ENCODE measurements at places on chromosomes 2 and 18.

DNA sequence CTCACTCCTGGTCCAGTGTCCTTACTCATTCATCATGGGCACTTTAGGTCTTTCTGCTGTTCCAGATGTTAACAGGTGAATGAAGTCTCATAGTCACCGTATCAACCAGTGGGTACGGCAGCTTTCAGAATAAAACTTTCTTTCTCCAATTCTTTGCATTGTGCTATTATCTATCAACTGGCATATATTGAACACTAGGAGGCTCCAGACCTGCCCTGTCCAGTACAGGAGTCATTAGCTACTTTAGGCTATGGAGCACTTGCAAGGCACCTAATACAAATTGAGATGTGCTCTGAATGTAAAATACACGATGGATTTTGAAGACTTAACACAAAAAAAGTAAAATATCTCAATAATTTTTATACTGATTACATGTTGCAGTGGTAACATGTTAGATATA lies 43.2 kb upstream of the NEB start:
- no peak overlapping the region for H3K27ac ChIP-seq
- no peaks in the 10 kb centered on the region for H3K27me3 ChIP-seq
- H3K36me3 ChIP-seq = peaks cover 44% of the 10 kb centered on the region
- H3K4me3 ChIP-seq = no peak overlapping the region

DNA sequence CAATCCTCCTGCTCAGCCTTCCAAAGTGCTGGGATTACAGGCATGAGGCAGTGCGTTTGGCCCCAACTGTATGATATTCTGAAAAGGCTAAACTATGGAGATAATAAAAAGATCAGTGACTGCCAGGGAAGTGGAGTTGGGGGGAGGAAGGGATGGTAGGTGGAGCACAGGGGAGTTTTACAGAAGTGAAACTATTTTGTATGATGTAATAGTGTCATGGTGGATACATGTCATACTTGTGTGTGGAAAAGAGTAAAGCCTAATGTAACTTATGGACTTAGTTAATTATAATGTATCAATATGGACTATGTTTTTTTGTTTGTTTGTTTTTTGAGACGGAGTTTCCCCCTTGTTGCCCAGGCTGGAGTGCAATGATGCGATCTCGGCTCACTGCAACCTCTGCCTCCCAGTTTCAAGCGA lies 2.9 kb upstream of the GGCX start:
- DNase-seq = no peak
- H3K4me1 ChIP-seq = peaks cover 25% of the 10 kb centered on the region
- no peak overlapping the region for H3K4me3 ChIP-seq
- H3K36me3 ChIP-seq = no peaks in the 10 kb centered on the region
- H3K27ac ChIP-seq = no peak overlapping the region

DNA sequence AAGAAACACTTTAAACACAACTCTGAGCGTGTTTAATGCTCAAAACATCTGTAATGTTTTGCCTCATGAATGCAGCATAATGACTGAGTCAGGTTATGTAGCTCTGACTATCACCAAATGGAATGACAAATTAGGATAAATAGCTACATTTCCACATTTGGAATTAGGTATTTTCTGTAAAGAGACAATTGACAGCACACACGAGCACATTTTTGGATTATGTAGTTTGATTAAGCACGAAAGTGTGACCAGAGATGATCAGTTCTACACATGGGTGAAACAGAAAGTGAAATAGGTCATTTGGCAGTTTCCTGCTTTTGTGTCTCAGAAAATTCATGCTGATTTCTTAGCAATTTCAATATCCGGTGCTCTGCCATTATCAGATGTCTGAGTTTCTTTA lies 29.0 kb downstream of the LPIN1 start:
- no peaks in the 10 kb centered on the region for H3K27me3 ChIP-seq
- H3K36me3 ChIP-seq = peaks cover 59% of the 10 kb centered on the region

DNA sequence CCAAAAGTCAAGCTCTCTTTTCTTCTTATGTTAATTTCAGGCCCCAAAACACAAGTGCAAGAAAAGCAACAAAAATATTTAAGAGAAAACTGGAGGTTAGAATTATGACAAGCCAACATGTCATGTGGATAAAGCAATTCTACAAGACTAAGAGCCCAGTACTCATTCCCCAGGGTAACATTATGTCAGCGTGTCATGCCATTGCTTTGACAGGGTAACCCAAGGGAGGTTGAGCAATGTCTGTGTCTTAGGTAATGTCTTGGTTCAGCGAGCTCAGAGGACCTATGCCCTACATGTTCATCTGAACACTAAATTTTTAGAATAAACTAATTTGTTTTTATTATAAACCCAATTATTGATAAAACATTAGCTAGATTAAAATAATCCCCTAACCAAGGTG lies 173.2 kb upstream of the ZNF804A start:
- H3K4me3 ChIP-seq = no peak overlapping the region
- no peak for DNase-seq
- no peaks in the 10 kb centered on the region for H3K36me3 ChIP-seq
- no peak overlapping the region for H3K27ac ChIP-seq
- H3K4me1 ChIP-seq = no peaks in the 10 kb centered on the region
- no peaks in the 10 kb centered on the region for H3K27me3 ChIP-seq

GRCh38 chr2:113976277-113976928 lies 86.5 kb downstream of the ACTR3 start:
- peaks cover 4% of the 10 kb centered on the region for H3K36me3 ChIP-seq
- DNase-seq = no peak
- H3K27ac ChIP-seq = peak overlapping the region; percentile 13
- H3K4me1 ChIP-seq = peaks cover 1% of the 10 kb centered on the region
- H3K27me3 ChIP-seq = no peaks in the 10 kb centered on the region

GRCh38 chr2:37326285-37326684 lies 1.7 kb upstream of the PRKD3 start:
- H3K36me3 ChIP-seq = peaks cover 3% of the 10 kb centered on the region
- no peak overlapping the region for H3K27ac ChIP-seq
- peaks cover 25% of the 10 kb centered on the region for H3K4me1 ChIP-seq
- DNase-seq = no peak
- peaks cover 19% of the 10 kb centered on the region for H3K27me3 ChIP-seq
- H3K4me3 ChIP-seq = no peak overlapping the region

DNA sequence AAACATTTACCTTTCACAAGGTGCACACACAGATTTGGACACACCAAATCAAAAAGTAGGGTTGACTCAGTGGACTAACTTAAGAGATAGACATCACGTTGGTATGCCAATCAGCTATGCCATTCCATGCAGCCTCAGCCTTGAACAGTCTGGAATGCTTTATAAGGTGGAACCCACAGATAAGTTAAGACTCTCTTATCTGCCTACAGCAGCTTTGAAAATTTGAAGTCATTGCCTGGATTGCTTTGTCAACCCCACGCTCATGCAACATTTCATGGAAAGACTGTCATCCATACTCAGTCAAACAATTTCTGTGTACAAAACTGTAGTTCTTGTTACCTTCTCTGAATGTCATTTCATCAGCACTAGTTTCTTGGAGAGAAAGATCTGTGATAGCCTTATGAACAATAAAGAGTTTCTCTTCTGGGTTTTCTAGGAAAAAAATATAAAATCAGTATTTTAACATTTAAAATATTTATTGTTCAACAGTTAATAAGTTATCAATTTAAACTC lies 1.2 kb downstream of the ERMN start:
- H3K4me1 ChIP-seq = peaks cover 53% of the 10 kb centered on the region
- no peak for DNase-seq

Data from activated naive CD4-positive, alpha-beta T cell treated with anti-CD3 and anti-CD28 coated beads for 36 hours (primary cell).